Non-pigmented ciliary epithelial cell (primary cell): ENCODE measurements at places on chromosomes 12 and 14.

DNA sequence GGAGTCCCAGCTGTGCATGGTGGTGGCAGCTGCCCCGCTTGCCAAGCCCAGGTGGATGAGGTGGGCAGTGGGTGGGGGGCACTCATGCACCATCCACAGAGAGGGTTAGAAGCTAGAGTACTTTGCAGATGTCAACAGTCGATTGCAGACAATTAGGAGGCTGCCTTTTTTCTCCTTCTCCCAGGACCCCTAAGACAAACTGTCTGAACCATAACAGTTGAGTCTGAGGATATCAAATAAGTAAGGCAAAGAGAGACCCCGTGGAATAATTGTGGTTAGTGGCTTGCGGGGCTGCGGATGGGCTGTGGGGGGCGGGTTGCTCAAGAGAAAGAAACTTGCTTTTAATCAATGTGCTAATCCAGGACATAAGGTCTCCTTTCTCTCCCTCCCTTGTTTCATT lies 926.2 kb downstream of the VRK1 start:
- no peak for DNase-seq

GRCh38 chr12:28184375-28184774 lies 5.9 kb upstream of the CCDC91 start:
- no peak for DNase-seq

DNA sequence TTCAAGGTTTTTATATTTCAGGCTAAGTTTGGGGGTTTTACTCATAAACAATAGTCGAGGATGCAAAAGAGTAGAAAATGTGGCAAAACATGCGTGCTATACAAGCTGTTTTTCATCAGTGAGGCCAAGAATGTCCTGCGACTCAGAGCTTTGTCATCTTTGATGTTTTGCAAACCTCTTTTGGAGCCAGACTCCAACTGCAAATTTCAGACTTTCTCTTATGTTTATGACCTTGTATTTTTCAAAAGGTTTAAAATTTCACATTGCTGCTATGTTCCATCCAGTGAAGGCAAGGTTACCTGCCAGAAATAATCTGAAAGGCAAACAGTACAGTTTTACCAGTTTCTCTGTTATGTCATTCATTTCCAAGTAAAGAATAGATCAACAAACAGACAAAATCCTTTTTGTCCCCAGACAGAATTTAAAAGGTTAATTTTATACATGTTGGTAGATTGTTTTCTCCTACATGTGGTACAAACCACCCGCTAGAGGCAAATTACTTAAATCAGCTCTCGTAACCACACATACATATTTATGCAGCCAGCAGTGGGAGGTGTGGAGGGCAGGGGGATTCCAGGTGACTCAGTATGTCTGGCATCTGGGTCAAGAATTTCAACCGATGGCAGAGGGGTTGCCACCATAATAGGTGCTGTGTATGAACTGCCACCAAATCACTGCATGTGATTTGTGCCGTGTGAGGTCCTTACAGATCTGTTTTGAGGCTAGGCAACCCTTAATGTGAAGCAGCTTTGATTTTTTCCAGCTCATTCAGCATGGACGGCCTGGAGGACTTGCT lies 119.8 kb upstream of the CPM start:
- DNase-seq = peak; percentile 78

GRCh38 chr12:10607885-10608458 lies 5.4 kb downstream of the MAGOHB start:
- DNase-seq = no peak

- DNase-seq = no peak
Measured at GRCh38 chr12:65611396-65611795, 212.9 kb upstream of the HMGA2 start.

DNA sequence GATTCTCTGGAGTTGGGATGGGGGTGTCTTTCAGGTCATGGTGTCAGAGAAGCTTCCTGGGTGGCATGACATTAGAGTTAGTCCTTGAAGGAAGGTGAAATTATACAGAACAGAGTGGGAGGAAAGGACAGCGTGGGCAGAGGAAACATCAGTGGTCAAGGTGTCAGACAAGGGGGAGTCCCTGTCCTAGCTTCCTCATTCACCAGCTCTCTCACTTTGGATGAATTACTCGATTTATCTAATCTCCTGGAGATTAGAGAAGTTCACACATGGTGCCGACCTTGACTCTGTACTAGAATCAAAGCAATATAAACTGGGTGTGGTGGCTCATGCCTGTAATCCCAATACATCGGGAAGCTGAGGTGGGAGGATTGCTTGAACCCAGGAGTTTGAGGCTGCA lies 492.9 kb downstream of the VRK1 start:
- DNase-seq = no peak

GRCh38 chr12:132474237-132474741 lies 15.7 kb upstream of the FBRSL1 start:
- no peak for DNase-seq

DNA sequence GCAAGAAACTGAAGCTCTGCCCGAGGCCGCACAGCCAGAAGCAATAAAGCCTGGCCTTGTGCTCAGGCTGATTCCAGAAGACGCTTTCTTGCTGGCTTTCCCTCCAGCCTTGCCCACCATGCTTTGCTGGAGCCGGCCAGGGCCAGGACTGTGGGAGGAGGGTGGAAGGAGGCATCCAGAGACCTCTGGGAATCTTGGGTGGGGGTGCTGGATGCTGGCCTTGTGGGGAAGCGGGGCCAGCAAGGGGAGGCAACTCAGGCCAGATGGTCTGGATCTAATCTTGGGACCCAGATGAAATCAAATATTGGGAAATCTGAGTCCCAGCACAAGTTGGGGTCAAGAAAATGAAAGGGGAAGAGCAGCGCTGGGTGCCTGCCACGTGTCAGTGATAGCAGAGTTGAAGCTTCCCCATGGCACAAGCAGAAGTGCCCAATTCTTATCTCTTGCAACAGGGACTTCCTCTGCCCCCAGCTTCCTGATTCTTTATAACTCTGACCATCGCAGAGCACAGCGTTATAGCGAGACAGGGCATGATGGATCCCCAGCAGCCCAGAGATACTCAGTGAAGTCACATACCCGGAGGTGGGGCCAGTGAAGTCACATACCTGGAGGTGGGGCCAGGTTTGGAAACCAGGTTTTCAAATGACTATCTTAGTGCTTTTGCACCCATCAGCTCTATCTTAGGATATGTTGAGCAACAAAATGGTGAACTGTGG lies 6.4 kb upstream of the RABGGTA start:
- no peak for DNase-seq

DNA sequence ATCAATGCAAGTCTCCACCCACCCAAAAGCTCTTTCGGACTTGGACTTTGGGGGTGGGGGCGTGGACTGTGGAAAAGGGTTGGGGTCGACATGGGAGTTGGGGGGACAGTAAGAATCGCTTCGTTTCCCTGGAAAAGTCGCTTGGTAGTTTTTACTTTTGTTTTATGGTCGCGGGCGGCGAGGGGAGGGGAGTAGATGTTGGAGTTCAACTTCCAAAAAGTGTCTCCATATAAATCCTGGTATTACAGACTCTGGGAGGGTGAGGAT lies 568 bp upstream of the BCL11B start:
- no peak for DNase-seq

DNA sequence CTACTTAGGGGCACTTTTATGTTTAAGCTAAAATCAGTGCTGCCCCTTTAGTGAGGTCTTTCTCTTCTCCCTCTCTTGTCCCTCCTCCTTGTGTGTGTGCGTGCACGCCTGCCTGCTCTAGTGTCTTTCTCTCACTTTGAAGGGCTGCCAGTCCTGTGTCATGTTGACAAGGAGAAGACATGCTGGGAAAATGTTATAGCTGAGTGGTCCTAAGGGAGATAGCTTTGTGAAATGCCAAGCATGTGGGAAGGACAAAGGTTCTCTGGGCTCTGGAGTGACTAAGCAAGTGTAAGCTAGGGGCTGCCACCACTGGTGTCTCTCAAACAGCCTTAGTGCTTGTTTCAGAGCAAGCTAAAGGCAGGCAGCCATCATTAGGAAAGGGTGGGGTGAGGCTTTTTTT lies 108.4 kb downstream of the EMP1 start:
- no peak for DNase-seq

- no peak for DNase-seq
Measured at GRCh38 chr12:13503094-13503835, 306.7 kb downstream of the EMP1 start.

DNA sequence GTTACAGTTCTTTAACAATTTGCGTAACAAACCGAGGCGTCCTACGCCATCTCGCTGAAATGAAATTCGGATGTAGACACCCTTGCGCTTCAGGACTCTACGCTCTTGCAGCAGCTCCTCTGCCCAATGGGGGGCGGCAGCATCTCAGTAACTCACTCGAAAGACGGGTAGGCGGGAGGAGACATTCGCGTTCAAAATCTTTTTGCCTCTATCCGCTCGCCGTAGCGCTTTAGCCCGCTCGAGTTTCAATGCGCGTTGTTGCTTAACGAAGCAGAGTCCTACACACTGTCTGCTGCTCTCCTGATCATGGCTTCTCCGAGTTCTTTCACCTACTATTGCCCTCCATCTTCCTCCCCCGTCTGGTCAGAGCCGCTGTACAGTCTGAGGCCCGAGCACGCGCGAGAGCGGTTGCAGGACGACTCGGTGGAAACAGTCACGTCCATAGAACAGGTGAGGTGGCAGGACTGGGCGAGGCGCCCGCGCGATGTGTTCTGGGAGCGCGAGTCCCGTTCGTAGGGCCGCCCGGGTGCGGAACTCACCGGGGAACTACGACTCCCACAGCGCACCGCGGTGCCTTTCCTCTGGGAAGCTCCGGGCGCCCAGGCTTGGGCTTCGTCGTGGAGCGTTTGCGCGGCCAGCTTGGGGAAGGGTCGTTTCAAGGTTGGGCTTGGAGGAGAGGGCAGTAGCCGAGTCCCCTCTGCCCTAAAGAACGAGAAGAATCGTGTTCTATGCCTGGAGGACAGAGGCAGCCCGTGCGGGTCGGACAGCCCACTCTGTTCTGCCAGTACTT lies at the start of gene FNTB:
TSS of gene FNTB (plus strand) at position 248 of the 790 bp plus-strand sequence. CDS start at position 307, 59 bp downstream.
- DNase-seq = peak; percentile 90

GRCh38 chr12:124940393-124941169 lies 26.1 kb upstream of the UBC start:
- DNase-seq = no peak

- no peak for DNase-seq
Measured at GRCh38 chr12:24467226-24467625, 481.7 kb downstream of the BCAT1 start.

- no peak for DNase-seq
Measured at GRCh38 chr14:44989497-44990440, 27.8 kb downstream of the TOGARAM1 start.

GRCh38 chr14:74085047-74085637 lies 386 bp downstream of the LIN52 start:
- DNase-seq = no peak

DNA sequence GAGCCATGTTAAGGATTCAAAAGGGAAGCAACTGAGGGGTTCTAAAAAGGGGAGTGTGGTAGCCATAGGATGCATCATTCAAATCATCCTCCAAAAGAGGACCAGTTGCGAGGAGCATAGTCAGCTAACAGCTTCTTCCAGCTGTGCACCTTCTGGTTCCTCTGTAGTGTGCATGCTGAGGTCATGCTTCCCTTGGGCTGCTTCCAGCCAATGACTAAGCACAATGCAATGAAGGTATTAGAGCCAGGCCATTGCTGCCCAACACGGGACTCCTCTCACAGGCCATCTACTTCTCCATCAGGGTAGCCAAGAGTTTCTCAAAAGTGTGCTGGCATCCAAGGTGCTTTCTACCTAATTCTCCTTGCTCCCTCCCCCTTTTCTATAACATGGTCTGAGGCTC lies 69.2 kb upstream of the ARID2 start:
- DNase-seq = no peak

DNA sequence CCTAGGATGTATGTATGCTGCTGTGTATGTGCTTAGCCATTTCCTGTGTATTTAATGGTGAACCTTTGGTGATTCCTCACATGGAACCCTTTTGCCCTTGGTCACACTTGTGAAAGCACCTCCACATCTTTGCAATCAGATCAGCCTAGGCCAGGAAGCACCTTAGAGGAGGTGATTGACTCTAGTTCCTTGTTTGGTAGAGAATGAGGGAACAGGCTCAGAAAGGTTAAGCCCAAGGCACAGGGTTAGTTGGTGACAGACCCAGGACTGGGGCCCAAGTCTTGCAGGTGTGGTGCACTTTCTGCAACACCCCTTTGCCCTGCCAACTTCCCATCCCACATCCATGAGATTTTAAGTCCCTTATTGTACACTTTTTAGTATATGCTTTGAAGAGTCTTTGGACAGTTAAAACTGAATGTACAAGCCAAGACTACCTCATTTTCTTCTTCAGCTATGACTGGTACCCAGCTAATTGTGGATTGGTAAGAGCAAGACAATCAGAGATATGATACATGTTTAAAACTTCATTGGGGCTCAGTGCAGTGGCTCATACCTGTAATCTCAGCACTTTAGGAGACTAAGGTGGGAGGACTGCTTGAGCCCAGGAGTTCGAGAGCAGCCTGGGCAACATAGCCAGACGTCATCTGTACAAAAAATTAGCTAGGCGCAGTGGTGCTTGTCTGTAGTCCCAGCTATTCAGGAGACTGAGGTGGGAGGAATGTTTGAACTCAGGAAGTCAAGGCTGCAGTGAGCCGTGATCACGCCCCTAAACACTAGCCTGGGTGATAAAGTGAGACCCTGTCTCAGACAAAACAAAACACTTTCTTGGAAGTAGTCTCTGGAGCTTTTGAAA lies 71.1 kb downstream of the RASSF3 start:
- DNase-seq = no peak

GRCh38 chr14:64201921-64202545 lies 92.1 kb downstream of the ESR2 start:
- DNase-seq = no peak

- DNase-seq = no peak
Measured at GRCh38 chr12:62290846-62291245, 30.6 kb downstream of the USP15 start.

DNA sequence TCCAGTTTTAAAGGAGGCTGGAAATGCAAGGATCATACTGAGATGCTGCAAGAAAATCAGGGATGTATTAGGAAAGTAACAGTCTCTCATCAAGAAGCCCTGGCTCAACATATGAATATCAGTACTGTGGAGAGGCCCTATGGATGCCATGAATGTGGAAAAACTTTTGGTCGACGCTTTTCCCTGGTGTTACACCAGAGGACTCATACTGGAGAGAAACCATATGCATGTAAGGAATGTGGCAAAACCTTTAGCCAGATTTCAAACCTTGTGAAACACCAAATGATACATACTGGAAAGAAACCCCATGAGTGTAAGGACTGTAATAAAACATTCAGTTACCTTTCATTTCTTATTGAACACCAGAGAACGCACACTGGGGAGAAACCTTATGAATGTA lies 24.5 kb downstream of the ZNF891 start:
- DNase-seq = no peak

GRCh38 chr14:22837750-22838538 lies 1.6 kb downstream of the MMP14 start:
- DNase-seq = no peak

- DNase-seq = no peak
Measured at GRCh38 chr12:13211859-13212664, 15.5 kb downstream of the EMP1 start.

- DNase-seq = no peak
Measured at GRCh38 chr12:21773263-21773741, 1.2 kb downstream of the KCNJ8 start.

DNA sequence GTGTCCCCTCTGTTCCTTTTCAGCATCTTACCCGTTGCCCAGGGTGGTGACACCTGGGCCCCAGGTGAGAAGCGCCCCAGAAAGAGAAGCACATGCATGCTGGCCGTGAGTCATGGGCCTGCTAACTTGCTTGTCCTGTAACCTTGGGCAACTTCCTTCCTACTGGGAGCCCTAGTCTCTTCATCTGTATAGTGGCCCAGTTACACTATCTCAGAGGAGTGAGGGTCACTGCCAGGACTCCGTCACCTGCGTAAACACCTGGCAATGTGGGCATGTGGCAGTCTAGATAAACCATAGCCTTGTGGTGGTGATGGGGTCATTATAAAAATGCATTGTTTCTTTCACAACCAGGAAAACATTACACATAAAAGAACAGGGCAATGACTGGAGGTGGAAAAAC lies 125.2 kb downstream of the SLC25A47 start:
- DNase-seq = no peak
